ENCODE measurements at places on chromosomes 7 and 10.

DNA sequence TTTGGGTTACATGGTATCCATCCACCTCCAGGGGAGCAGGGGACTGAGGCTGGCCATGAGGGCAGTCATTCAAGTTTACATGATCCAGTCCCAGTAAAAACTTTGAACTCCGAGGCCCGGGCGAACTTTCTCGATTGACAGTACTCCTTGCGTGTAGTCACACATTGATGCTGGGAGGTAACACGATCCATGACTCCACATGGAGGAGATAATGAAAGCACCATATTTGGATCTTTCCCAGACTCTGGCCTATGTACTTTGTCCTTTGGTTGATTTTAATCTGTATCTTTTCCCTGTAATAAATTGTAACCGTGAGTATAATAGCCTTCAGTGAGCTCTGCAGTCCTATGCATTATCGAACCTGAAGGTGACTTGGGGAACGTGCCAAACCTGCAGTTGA lies 401.6 kb downstream of the KCNMA1 start:
- no peak for DNase-seq

DNA sequence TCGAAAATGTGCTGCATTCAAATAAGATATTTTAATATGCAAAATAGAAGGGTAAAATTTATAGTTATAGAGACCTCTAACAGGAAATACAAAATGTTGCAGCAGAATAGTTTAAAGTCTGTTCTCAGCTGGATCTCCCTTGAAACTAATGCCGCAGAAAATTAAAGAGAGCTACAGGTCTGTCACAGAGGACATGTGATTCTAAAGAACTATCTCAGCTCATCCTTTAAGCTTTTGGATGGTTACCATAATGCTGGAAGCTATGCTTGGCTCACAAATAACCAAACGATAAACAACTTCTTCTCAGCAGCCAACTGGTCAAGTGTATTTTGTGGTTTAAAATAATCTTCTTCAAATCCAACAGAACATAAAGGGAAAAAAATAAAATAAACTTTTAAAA lies 353.0 kb downstream of the PARD3 start:
- DNase-seq = no peak

GRCh38 chr7:46566097-46566774 lies 645.2 kb upstream of the IGFBP3 start:
- DNase-seq = no peak

DNA sequence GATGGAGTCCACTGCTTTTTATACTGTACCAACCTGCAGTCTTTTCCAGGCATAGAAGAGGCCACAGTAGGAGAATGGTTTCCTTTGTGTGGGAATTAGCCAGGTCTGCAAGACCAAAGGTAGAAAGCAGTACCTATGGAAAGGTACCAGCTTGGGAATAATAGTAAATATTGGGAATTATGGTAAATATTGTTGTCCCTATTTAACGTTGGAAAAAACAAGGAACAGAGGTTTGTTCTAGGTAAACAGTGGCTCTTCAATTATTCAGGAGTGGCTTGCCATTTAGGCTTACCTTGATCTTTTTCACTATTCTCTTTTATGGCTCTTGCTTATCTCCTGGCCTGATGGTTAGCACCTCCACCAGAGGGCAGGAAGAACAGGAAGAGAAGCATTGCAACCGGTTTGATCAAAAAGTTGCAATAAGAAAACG lies 43.9 kb upstream of the GSAP start:
- DNase-seq = no peak

- no peak for DNase-seq
Measured at GRCh38 chr7:93751421-93751820, 139.1 kb downstream of the TFPI2 start.

GRCh38 chr10:97690133-97690532 lies 3.1 kb upstream of the AVPI1 start:
- DNase-seq = no peak

GRCh38 chr7:150860978-150861295 lies 8.6 kb downstream of the AOC1 start:
- DNase-seq = no peak

GRCh38 chr10:79941146-79941545 lies 7.8 kb downstream of the SFTPD start:
- DNase-seq = no peak

DNA sequence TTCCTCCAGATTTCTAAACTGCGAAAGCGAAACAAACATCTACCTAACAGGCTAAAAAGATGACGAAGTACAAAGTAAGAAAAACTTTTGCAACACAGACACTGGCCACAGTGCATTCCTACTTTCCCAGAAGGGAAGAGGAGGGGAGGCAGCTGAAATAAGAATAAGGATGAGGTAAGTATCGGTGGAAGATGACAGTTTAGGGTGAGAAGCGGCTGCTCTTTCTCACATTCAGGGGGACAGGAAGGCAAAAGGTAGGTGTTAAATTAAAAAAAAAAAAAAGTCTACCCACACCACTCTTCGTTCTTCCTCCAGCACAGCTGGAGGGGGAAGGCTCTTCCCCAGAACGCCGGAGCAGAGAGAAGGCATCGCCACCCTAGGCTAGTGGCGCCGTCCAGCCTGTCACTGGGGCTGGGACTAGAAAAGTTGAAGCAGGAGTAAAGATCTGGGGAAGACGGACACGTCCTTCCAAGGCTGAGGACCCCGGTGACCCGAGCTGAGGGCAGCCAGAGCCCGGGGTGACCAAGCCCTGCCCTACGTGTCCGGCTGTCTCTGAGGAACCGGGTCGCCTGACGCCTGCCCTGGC lies 846 bp downstream of the DNAJC1 start:
- DNase-seq = no peak

DNA sequence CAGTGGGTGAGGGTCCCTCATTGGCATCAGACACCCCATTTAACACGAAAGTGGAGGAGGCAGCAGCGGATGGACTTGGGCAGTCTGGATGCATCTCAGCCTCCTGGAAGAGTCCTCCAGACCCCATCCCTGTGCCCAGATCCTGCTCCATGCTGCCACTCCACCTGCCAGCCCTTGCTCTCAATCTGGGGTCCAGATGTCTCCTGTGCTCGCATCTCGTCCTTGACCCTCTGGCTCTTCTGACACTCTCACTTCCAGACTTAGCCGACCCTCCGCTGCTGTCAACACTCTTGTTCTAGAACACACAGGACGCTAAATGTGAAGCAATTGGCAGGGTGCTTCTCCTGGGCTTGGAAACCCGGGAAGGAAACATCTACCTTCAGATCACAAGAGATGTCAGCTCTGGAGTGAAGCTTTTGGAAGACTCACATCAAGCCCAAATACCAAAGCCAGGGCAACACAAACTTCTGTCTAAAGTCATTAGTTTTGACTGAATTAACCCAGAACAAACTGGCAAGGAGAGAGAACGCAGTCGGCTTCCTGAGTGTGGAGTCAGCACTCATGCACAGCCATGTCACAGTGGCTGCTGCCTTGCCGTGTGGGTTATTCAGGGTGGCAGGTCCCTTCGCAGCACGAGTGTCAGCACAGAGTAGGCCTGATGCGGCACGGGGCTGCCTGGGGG lies 379.1 kb downstream of the TCERG1L start:
- no peak for DNase-seq

DNA sequence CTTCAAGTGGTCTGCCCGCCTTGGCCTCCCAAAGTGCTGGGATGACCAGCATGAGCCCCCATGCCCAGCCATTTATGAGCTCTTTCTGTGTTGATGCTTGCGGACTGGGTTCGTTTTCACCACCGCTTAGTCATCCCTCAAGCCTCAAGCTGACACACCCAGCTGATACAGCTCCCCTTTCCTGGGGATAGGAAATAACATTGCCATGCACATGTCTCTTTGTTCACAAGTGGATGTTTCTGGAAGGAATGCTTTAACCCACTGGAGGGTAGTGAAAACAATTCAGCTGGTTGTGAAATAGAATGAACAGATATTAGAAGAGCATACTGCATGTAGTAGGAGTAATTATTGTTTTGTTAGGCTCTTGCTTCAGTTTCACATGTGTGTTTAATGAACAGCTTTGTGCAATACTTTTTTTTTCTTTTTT lies 8.5 kb upstream of the METTL27 start:
- DNase-seq = no peak

DNA sequence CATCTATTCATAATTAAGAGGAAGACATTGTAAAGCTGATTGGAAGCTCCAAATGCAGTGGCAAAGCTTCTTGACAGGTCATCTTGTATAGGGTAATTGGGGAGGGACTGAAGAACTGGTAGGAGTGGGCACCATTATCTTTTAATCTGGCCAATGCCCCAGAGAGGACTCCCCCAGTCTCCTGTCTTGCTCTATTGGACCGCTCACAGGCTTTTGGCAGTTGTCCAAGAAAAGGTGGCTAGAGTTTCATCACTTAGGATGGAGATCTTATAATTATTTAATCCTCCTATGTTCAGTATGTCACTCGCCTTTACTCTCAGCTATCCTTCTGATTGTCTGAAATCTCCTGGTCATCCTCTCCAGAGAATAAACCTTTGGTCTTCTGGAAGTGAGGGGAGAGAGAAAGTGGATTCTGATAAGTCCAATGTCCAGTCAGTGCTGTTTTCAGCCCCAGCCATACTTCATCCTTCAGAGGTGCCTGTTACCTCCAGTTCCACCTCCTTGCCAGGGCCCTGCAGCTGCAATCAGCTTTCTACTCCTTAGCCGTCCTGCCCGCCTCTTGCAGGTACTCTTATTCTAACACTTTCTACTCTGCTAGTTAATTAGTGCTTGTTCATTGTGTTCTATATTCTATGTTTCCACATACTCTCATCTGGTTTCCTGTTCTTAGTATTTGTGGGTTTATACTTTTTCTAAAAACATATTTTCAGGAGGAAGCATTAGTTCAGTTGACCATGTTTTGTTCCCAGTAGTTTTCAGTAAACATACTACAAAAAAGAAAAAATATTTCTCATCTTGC lies 241.6 kb downstream of the NSUN6 start:
- no peak for DNase-seq

DNA sequence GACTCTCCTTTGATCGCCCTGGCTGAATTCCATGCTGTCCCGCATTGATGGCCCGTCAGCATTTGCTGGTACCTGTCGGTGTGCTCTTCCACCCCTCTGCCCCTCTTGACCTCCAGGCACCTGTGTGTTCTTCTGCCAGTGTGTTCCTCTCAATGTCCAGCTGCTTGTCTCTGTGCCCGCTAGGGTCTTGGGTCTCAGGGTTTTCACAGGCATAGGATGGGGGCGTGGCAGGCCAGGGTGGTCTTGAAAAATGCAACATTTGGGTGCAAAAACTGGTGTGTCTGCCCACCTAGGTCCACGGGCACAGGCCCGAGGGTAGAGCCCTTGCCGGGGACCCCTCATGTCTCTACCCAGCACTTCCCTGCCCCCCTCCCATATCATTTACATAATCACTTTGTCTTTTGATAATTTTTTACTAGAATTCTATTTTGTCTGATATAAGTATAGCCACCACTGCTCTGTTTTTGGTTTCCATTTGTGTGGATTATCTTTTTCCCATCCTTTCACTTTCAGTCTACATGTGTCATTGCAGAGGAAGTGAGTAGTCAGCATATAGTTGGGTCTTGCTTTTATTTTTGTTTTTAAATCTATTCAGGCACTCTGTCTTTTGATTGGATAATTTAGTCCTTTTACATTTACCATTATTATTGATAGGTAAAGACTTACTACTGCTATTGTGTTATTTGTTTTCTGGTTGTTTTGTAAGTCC lies 46.6 kb upstream of the ADRA2A start:
- DNase-seq = no peak

DNA sequence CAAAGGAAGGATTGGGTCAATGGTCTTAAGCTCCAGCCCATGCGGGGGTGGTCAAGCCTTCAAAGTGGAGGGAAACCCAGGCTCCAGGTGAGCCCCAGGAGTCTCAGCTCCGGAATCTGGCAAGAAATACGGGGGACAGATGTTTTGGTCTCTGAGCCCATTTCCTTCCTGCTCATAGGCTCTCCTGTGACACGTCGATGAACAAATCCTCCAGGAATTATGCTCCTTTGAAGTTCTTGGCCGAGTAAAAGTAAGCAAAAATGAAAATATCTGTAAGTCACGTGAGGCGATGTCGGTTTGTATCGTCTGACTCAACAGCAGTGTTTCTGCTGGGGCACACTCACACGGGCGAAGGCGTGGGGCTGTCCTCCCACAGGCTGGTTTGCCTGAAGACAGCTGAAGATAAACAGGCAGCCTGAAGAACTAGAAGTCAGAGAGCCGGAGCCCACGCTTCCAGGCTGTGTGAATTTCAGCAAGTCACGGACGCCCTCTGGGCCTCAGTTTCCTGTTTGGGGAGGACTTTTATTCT lies 52.6 kb upstream of the SMNDC1 start:
- DNase-seq = peak; percentile 49

DNA sequence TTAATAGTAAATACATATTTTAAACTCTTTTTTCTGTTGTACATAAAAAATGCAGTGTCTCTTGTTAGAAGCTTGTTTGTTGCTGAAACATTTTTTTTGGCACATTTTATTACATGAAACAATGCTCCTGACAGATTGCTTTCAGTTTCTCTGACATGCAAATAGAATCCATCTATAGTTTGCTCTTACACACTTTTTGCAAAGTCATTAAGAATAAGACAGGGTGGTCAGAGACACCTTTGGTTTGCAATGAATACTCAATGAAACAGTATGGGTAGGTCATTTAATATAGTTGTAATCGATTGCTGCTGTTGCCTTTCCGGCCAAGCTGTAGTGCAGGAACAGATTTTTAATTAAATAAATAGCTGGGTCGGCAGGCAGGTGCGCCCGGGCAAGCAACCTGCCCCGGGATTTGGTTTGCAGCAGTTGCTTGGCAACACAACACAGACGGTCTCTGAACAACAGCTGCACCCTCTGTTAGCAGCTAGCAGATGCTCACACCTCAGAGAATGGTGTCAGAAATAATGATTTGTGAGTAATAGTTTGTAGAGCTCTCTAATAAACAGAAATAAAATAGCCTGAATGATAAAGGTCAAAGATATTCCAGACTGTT lies 115.7 kb upstream of the CACNA2D1 start:
- DNase-seq = no peak

DNA sequence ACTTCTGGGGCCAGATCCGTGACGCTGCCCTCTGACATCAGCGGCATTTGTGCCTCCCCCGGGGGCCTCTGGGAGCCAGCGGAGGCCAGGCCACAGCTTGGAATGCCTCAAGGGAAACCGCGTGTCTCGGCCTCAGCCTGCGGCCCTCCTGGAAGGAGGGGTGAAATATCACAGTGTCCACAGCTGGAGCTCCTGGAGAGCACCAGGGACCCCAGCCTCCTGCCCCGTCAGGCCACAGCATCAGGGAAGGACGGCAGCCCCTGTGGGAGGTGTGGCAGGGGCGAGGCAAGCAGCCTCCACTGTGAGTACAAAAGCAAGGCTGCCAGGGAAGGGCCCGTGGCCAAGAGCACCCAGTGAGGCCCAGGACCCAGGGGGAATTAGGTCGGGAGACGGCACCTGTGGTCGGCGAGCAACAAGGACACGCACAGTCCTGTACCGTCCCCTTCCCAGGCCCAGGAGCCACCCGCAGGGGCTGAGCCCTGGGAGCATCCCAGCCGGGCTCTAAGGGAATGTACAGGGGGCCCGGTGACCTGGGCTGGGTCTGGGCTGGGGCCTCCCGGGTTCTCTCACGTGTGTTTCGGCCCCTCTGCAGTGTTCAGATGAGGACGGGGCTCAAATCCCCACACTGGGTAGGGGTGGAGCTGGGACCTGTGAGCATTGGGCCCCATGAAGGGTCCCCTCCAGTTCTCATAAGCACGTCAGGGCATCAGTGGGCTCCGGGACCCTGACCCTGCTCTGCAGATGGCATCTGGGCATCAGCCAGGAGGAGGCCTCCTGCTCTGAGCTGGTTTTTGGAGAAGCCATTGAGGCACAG lies 18.7 kb upstream of the KNDC1 start:
- no peak for DNase-seq
